Testis (tissue), 5 donors: ENCODE measurements at places on chromosomes 12 and 14. TPM values are rescaled to one million over a fixed set of nuclear protein-coding genes. Genes with fewer than 3 reads are reported as not detected.

Gene KLHL33
- 1.2 TPM for total RNA-seq

Gene PIP4P1
- total RNA-seq, result 38.8 TPM

Gene IFNG-AS1
- total RNA-seq, result not detected

Gene UNG
- 80.2 TPM for total RNA-seq

Gene DACT1
- total RNA-seq, result 24.0 TPM

Gene SOAT2
- total RNA-seq, result not detected

Gene CPNE6
- 0.71 TPM for total RNA-seq

Gene CISTR
- not detected for total RNA-seq

Gene LRIG3
- total RNA-seq, result 18.0 TPM

DNA sequence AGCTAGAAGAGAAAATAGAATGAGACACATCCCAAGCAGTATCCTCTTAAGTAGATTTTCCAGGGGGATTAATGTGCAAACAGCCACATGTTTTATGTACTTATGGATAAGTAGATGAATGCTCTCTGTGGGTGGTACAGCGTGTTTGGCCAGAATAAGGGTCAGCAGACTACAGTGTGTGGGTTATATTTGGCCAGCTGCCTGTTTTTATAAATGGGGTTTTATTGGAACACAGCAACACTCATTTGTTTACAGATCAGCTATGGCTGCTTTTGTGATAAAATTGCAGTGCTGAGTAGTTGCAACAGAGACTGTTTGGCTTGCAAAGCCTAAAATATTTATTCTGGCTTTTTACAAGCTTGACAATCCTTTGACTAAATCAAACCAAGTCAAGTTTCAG lies 780.2 kb upstream of the SEL1L start:
- no peak for DNase-seq

DNA sequence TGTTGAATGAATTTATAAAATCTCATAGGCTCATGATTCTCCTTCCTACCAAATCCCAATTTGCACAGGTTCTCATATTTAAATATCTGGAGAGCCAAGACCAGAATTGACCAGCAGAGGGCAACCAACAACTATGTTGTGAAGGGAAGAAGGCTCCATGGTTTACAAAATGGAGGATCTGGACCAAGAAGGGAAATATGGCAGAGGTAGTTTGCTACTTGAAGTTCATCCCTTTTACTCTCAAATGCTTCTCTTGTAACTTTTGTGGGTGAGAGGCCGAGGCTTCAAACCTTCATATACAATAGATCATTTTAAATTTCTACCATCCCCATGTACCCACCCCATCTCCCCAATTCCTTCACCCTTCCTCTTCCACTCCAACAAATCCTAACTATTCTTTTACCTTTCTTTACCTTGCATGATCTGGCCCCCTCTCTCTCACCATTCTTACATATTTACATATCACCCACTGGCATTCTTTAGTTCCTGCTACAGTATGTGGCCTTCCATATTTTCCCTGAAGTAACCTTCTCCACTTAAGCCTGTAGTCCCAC lies 3.8 kb upstream of the SMARCC2 start:
- DNase-seq, result peak; percentile 91

GRCh38 chr14:96663491-96664067 lies 133.6 kb upstream of the VRK1 start:
- DNase-seq, result peak; percentile 75

DNA sequence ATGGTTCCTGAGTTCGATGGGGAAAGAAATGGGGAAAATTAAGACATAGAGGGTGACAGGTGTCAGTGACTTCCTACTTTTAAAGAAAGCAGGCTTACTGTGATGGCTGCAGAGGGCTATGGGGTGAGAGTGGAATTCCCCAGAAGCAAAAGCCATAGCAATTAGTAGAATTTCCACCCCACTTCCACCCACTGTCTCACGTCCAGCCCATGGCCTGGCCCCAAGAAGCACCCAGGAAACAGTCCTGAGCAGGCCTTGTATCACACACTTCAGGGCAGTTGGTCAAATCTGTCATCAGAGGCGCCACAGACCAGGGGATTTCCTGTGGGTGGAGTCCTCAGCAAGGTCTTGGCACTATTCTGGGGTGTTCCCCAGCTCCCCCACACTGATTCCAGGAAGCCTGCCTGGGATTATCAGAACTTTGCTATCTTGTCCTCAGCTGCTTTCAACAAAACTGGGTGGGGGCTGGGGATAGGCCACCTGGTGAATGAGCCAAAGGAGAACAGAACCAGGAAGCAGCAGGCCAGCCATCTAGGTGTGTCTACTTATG lies 120.1 kb upstream of the CCND2 start:
- no peak for DNase-seq

- DNase-seq, result no peak
Measured at GRCh38 chr12:42299392-42300308, 26.2 kb downstream of the ZCRB1 start.

GRCh38 chr14:73264885-73265720 lies 27.8 kb downstream of the PAPLN start:
- DNase-seq, result no peak

GRCh38 chr12:52193532-52193931 lies 1.7 kb upstream of the KRT80 start:
- no peak for DNase-seq

DNA sequence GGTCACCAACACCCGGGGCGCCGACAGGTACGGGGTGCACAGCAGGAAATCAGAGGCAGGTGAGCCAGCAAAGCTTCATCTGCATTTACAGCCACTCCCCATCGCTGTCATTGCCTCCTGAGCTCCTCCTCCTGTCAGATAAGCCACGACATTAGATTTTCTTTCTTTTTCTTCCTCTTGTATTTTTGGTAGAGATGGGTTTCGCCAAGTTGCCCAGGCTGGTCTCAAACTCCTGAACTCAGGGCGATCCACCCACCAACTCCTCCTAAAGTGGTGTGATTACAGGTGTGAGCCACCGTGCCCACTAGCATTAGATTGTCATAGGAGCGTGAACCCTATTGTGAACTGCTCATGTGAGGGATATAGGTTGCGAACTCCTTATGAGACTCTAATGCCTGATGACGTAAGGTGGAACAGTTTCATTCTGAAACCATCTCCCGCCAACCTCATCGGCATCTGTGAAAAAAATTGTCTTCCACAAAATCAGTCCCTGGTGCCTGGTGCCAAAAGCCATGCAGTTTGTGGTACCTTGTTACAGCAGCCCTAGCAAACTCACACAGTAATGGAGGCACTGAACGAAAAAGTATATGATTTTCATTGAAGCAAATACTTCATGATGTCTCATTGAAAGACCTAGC lies 1.5 kb downstream of the STYK1 start:
- DNase-seq, result no peak

DNA sequence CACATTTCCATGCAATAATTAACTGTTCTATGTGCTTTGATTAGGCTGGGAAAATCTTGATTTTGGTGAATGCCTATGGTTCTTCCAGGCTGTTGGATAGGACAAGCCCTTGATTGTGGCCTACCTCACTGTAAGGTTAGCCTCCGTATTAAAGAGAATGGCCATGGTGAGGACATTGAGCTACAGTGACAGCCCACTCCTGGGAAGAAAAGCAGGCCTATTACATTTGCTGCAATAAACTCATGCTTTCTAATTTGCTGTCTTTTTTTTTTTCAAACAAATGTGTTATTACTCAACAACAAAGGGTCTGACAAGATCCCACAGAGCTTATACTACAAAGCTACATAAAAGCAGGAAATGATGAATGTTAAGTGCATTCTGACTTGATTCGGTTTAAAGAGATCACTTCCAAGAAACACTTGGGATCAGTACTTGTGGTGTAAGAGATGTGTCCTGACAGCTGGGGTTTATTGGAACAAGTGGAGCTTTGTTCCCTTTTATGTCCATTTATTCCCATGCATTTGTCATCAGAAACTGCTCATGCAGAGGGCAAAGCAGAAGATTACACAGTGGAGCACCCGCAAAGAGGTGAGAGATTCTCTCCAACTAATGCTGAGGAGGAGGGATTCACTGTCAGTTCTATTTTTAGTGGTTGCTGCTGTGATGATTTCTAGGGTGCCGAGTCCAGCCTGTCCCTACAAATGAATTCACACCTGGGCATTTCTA lies 29.1 kb upstream of the KCNK10 start:
- no peak for DNase-seq

- DNase-seq, result no peak
Measured at GRCh38 chr14:93322929-93323599, 9.8 kb downstream of the BTBD7 start.

GRCh38 chr12:68919581-68920239 lies 13.3 kb downstream of the CPM start:
- DNase-seq, result no peak

DNA sequence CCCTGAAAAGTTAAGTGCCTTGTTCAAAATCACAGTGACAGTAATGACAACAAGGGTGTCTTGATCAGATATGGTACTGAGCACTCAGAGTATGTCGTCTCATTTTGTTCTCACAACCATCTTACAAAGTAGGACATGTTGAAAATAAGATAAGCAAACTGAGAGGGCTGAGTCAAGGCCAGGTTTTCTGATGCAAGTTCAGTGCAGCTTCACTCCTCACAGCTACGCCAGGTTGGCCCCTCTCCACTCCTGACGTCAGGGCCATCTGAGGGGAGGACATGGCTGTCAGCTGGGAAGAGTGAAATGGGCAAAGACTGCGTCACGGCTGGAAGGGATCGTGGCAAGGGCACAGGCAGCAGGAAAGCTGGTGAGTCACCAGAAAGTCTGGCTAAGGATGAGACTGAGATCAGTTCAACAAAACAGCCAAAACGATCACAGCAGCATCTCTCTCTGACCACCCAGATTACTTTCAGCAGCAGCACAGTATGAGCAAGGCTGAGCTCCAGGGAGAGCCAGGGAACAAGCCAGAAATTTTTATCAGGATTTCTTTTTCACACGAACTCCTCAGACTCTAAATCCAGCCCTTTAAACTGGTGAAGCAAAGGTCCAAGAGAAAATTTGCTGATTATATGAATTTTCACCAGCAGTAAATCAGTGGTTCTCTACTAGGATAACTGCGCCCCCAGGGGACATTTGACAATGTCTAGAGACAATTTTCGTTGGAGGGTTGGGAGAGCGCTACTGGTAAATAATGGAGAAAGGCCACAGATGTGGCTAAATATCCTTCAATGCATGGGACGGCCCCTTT lies 297.9 kb upstream of the AMIGO2 start:
- peak; percentile 90 for DNase-seq

- DNase-seq, result no peak
Measured at GRCh38 chr12:82440885-82441284, 82.6 kb downstream of the METTL25 start.

- no peak for DNase-seq
Measured at GRCh38 chr12:81468206-81468605, 290.9 kb downstream of the PPFIA2 start.

DNA sequence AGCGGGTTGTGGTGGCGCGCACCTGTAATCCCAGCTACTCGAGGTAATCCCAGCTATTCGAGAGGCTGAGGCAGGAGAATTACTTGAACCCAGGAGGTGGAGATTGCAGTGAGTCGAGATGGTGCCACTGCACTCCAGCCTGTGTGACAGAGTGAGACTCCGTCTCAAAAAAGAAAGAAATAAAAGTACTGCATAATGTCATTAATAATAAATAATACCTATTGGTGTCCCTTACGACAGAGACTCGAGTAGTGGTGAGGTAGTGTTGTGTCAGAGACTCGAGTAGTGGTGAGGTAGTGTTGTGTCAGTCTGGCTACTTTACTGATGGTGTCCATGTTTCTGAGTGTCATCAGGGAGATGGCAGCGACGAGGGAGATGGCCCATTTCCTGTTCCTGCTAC lies 1.3 kb downstream of the GLS2 start:
- DNase-seq, result no peak

- DNase-seq, result peak; percentile 83
Measured at GRCh38 chr14:74619672-74620131, 7.7 kb upstream of the LTBP2 start.

- no peak for DNase-seq
Measured at GRCh38 chr12:94012590-94012989, 135.8 kb upstream of the PLXNC1 start.

DNA sequence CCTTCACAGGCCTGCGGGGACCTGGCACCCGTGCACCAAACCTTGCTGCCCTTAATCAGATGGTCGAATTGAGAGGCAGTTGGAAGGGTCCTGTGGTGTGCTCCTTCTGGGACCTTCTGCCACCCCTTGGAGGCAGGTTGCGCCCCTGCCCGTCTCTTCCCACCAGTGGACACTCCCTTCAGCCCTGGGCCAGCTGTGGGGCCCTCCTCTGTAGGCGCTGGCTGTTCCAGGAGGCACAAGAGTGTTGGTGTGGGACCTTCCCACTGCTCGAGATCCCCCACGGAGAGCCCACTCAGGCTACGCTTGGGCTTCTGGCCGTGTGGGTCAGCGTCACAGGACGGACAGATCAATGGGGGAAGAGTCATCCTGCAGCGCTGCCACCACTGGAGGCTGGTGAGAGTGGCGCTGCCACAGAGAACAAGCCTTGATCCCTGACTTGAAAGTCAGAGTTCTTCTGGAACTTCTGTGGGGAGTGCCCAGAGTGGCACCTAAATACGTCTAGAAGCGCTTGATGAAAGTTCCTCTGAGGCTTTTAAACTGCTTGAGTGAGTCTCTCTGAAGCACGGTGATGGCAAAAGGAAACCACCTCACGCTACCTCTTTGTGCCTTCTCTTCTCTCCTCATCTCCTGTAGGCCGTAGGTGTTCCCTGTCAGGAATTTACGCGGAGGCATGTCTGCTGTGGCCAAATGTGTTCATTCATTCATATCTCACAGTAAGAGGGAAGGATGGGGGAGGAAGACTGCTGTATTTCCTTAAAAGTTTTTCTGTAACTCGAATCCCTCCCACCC lies 48.3 kb downstream of the TRAF3 start:
- DNase-seq, result no peak

DNA sequence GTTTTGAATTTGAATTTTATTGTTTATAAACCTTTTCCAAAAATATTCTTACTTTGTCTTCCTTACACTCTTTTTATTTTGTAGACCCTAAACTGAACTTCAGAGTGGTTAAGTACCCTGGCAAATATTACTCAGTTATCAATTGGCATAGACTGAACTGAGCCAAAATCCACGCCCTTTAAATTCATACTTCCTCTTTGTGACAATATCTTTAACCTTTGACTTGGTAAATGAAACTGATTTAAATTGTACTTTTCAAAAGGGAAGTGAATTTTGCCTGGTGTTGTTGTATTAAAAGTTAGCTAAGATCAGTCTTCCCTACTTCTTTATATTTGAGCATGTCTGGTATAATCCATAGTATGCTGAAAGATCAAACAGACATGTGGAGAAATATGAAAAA lies 184.3 kb upstream of the USP15 start:
- no peak for DNase-seq

- DNase-seq, result no peak
Measured at GRCh38 chr12:108806921-108807320, 50.5 kb downstream of the SSH1 start.

- DNase-seq, result peak; percentile 58
Measured at GRCh38 chr12:57276935-57277563, 26.1 kb upstream of the STAC3 start.

DNA sequence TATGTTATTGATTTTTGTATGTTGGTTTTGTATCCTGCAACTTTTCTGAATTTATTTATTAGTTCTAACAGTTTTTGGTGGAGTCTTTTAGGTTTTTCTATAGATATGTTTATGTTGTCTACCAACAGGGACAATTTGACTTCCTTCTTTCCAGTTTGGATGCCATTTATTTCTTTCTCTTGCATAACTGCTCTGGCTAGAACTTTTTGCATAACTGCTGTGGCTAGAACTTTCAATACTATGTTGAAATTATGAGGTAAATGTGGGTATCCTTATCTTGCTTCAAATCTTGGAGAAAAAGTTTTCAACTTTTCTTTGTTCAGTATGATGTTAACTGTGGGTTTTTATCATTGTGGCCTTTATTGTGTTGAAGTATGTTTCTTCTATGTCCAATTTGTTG lies 39.9 kb upstream of the PLBD1 start:
- no peak for DNase-seq
